COLO829 (cell line): ENCODE measurements at places on chromosomes 4 and X.
A peak's percentile ranks its signal among the peaks of the same experiment; 100 is the strongest.

- DNase-seq = no peak
Measured at GRCh38 chrX:71301195-71301924, at the start of gene ITGB1BP2. TSS of gene ITGB1BP2 (plus strand) at chrX:71301750. CDS start at chrX:71301807, 57 bp downstream.

DNA sequence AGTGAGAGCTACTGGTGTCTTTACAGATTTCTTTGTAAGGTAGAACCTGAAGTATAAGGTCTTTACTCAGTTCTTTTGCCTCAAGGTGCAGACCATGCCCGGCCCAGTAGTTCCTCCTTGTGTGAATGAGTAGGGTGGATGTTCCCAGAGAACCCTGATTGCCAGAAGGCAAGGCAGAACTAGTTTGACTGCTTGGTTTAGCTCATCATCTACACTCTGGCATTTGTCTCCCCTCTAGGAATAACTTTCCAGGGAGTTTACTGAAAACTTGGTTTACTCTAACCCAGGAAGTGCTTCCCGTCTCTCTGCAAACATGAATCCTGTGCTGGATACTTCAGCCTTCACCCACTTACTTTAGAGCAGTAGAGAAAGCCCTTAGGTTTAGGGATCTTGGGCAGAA lies 29.1 kb downstream of the MCUB start:
- DNase-seq = no peak

GRCh38 chrX:46184749-46185148 lies 360.5 kb downstream of the ZNF674 start:
- no peak for DNase-seq

DNA sequence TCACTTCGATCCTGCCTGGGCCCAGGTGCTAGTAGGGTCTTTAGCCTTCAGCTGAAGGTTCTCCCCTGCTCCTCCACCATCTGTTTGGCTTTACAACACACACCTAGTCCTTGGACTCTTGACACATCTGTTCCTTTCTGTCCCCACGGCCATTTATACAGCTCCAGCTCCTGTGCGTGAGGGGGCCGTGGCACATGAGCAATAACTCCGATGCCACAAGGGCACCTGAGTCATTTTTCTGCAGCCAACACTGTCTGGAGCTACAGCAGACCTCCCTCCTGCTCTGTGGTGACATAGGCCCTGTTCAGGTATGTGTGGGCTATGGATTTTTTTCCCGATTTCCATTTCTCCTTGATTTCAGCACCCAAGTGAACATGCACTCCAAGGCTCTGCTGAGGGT lies 44.7 kb upstream of the BCOR start:
- DNase-seq = no peak

GRCh38 chr4:139969635-139970266 lies 184.2 kb downstream of the MAML3 start:
- no peak for DNase-seq

DNA sequence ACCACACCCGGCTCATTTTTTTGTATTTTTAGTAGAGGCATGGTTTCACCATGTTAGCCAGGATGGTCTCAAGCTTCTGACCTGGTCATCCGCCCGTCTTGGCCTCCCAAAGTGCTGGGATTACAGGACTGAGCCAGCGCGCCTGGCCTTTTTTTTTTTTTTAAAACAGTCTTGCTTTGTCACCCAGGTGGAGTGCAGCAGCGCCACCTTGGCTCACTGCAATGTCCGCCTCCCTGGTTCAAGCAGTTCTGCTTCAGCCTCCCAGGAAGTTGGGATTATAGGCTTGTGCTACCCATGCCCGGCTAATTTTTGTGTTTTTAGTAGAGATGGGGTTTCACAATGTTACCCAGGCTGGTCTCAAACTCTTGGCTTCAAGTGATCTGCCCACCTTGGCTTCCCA lies 28.9 kb downstream of the ZFX start:
- DNase-seq = no peak

DNA sequence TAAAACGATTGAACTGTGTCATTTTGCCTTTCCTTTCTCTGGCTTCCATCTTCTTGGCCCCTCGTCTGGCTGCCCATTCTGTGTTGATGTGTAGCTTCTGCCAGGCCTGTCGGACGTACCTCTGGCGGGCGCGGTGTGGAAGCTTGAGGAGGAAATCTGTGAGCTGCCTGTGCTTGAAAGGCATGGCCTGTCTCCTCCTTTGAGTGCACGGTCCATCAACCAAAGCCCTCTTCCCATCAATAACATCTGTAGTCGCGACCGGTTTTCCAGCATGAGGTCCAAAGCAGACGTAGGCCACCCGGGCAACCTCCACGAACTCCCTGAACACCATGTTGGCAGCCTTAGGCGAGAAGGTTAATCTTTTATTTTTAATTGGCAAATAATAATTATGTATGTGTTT lies 202.7 kb downstream of the CRLF2 start:
- no peak for DNase-seq

DNA sequence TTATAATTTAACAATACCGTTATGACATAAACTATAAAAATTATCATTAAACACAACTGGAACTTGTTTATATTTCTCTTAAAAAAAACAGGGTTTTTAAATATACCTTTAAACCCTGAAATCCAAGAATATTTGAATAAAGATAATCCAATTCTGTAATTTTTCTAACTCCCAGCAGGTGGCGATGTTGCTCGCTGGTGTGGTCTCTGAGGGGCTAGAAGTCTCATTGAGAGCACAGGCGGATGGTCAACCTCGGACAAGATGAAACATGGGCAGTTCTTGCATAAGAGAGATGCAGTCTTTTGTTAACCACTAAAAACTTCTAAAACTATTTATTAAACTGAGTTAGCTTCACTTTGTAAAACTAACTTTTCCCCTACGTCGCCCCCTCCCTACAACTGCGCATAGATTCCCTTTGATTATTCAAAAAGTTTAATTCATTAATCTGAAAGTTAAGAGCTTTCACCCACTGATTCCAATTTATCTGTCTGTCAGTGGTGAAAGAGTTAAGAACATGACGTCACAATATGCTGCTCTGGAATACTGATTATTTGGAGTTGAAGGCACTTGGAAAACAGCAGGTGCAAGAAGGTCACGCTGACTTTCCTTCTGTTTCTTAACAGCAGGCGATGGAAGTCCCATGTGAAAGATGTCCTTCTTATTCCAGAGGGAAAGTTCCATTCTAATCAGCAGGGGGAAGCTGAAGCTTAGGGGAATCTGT lies 29.5 kb downstream of the DMP1 start:
- DNase-seq = peak; percentile 45

DNA sequence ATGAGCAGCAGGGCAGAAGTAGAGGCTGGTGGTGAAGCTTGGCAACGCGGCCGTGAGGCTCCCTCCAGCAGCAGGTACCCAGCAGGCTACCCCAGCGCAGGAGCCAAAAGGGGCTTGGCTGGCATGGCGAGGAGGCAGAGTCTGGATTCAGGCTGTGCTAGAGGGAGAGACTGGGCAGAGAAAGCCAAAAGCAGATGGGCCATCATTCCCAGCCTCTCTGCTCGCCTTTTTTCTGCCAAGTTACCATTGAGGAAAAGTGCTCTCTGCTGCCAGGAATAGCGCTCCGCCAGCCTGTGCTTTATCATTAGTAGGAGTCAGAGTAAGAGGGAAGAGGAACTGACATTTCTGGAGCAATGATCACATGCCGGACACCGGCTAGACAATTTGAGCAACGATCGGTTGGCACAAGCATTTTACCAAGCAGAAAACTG lies 28.7 kb upstream of the MAP3K15 start:
- DNase-seq = no peak

GRCh38 chrX:34467437-34467836 lies 189.6 kb downstream of the TMEM47 start:
- no peak for DNase-seq

- DNase-seq = no peak
Measured at GRCh38 chrX:153184787-153185186, 5.7 kb downstream of the MAGEA1 start.

DNA sequence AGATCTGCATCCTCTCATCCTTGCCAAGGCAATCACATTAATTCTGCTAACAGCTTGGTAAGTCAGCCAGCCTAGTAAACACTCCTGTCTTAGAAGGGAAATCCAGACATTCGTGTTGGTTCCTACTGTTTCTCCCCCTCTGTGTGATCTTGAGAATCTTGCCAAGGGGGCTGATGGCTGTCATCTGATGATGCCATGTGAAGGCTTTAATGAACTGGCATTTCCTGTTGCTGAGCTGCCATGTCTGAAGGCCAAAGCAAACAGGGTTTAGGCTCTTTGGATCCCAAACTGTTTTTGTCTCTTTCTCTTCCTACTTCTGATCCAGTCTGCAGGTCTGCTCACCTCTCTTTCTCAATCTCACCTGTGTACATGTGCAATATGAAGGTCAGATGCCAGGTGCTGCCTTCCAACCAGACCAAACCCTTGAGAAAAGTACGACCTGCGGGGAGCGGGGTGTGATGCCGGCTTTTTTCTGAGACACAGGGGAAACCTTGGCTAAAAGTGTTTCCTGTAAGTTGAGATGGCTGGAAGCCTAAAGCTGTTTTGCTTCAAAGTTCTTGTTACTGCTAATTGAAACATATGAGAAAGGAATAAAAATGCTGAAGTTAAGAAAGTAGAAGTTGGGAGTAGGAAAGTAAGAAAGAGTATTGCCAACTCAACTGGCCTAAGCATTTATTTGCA lies 532.9 kb downstream of the ANKRD50 start:
- DNase-seq = no peak
